ENCODE measurements at places on chromosomes 2 and 18.
A peak's percentile ranks its signal among the peaks of the same experiment; 100 is the strongest.

GRCh38 chr18:4593459-4593858 lies 138.4 kb upstream of the DLGAP1 start:
- DNase-seq, result no peak

DNA sequence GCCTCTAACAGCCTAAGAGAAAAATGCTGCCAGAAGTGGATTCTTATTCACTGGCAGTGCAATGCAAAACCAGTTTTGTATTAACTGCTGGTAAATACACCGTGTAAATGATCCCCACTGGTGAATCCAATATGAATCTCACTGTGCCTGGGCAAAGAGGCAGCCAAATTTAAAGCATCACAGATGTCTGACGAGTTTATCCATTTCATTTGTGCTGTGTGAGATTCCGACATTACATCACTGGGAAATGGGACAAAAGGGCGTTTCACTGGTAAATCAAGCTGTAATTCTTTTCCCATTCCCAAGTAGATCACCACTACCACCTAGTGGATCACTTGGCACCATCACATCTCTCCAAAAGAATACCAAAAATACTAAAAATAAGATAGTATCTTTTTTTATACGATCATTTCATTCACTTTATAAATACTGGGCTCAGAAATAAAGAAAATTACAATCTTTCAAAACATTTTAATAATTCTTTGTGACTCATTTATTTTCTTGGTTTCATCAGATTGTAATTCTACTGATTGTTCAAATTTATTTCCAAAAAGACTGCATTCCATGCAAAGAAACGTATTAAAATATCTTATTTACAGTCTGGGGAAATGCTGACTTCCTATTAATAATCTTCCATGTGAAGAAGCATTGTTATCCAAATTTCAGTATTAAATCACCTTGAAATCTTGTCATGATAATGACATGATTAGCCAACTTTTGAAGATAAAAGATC lies 125.6 kb downstream of the GRB14 start:
- DNase-seq, result peak; percentile 42

DNA sequence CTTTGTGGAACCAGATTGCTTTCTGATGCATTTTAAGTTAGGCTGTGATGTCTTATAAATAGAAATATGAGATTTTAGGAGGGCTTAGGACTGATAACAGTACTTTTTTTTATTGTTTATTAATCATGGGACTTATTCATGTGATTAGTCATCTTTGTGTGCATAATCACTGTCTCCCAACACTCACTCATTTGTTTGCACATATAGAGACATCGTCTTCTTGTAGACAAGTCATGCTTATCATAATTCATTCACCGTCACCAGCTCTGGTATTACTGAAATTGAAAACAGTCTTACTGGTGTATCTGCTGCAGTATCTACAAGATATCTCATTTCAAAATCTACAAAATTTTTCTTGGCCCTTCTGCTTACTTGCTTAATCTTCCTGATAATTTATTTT lies 45.8 kb downstream of the WDR7 start:
- no peak for DNase-seq

GRCh38 chr2:131105950-131106801 lies 1.0 kb downstream of the PLEKHB2 start:
- DNase-seq, result no peak

GRCh38 chr2:55839182-55839819 lies 84.3 kb downstream of the EFEMP1 start:
- DNase-seq, result no peak

- no peak for DNase-seq
Measured at GRCh38 chr2:65035351-65035943, 20.8 kb upstream of the CEP68 start.

DNA sequence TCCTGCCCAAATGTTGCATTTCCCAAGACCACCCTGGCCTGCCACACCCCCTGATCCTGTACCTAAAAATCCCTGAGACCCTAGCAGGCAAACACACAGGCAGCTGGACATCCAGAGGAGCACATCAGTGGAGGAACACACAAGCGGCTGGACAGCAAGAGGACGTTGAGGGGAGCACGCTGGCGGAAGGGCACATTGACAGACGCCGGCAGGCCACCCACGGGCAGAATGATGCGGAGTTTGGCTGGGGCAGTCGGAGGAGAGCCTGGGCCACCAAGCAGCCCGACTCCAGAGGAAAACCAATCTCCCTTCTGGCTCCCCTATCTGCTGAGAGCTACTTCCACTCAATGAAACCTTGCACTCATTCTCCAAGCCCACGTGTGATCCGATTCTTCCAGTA lies 47.7 kb downstream of the EMX1 start:
- no peak for DNase-seq

- no peak for DNase-seq
Measured at GRCh38 chr2:32489061-32489460, 132.2 kb downstream of the BIRC6 start.

- no peak for DNase-seq
Measured at GRCh38 chr2:103808814-103809213, 1045.1 kb upstream of the POU3F3 start.

DNA sequence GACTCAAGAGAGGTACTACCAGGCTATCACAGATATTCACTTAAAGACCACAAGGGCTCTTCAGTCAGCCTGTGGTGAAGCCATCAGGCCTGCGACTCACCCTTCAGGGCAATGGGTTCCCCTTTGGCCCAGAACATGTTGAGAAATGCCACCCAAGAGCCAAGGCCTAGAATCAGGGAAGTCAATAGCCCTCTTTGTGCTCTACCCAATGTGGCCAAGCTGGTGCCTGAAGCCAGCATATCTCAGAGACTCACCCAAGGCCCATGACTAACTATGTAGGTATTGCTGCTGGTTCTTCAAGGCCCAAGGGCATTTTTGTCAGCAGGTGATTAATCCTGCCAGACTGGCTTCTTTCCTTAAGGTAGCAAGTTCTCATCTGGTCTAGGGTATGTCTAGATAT lies 338.9 kb upstream of the SETBP1 start:
- no peak for DNase-seq

DNA sequence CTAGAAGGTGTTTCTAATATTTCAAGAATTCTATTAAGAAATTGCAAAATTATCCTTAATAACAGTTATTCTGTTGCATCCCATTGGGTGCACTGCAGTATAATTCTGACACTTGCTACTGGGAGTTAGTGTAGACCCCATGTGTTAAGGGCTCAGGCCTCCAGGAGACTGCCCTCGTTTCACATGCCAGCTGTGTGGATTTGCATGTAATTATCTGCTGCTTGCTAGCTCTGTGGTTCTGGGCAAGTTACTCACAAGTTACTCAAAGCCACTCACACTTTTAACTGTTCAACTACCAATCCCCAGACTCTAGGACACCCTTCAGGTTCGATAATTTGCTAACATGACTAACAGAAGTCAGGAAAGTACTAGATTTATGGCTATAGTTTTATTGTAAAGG lies 38.6 kb downstream of the ST6GAL2 start:
- no peak for DNase-seq

- no peak for DNase-seq
Measured at GRCh38 chr18:36830158-36830495, 1.2 kb downstream of the KIAA1328 start.

DNA sequence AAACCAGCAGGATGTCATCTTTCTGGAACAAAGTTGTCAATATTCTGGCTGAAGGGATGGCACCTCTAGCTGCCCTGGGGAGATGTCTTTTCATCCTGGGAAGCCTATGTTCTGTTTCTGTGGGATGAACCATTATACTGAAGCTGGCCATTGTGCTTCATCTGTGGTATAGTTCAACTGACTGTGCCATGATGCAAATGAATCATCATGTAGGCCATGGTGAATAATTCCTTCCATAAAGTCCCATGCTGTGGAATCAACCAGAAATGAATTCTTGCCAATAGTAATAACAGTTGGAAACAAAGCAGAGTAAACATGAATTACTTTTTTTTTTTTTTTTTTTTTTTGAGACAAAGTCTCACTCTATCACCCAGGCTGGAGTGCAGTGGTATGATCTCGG lies 64.1 kb upstream of the CNGA3 start:
- no peak for DNase-seq

DNA sequence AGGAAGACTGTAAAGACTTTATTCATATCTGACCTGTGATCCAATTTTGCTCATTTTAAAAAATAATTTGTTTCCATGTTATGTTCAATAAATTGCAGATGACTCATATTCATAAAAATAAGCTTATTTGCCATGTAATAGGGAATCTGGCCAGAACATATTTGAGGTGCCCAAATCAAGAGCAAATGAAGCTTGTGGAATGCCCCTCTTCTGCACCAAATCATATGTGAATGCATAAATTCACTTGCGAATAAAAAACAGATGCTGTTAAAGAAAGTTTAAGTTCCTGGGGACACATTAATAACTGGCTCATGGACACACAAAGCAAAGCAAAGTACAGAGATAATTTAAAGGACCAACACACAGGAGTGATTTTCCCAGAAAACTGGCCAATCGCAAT lies 279.0 kb upstream of the CDH2 start:
- no peak for DNase-seq

DNA sequence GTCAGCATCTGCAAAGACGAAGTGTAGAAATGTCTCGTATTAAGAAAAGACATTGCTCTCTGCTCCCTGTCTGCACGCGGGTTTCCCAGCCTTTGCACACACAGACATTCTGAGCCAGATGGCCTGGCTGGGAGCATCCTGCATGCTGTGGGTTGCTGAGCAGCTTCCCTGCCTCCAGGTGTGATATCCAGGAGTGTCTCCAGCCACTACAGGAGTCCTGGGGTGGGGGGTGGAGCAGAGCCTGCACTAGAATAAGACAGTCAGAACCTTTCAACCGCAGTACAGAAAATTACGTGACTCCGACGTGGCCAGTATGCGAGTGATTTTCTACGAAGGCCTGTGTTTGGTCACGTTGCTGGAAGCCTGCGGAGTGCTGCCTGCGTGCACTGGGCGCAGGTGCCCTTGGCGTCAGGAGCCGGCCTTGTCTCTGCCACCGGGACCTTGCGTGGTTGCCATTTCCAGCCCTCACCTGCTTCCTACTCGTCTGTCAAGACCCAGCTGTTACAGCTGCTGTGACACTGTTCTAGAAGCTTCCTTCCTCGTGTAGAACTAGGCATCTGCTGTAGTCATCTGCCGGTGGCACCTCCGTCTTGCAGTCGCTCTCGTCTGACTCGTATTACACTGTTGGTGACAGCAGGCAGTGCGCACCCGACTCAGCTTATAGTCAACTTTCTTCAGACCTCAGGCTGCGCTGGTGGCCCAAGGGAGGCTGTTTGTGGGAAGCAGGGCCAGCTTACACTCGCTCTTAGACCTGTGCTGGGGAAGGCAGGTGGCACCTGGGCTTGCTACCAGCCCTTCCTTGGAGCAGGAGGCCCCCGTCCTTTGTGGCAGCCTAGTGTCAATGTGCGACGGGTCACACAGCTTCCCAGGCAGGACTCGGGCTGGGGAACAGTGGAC lies 11.2 kb downstream of the CTDP1 start:
- no peak for DNase-seq

GRCh38 chr18:56353663-56354260 lies 284.6 kb downstream of the TXNL1 start:
- DNase-seq, result no peak

- no peak for DNase-seq
Measured at GRCh38 chr18:13550418-13551304, 175.7 kb downstream of the FAM210A start.

DNA sequence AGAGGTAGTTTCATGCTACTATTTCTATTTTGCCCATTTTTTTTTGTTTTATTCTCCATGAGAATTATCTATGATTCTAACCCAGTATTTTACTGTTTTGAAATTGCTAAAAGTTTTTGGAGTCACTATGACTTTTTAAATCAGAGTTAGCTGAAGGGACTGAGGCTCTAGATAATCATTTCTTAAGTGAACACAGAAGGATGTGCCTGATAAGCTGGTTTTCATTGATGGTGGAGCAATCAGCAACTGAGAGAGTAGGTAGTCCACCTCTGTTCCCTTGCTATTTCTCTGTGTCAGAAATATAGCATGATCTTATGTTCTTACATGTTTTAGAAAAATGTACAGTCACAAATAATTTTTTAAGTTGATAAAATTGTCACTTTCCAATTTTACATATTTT lies 59.4 kb downstream of the CCDC138 start:
- DNase-seq, result no peak

DNA sequence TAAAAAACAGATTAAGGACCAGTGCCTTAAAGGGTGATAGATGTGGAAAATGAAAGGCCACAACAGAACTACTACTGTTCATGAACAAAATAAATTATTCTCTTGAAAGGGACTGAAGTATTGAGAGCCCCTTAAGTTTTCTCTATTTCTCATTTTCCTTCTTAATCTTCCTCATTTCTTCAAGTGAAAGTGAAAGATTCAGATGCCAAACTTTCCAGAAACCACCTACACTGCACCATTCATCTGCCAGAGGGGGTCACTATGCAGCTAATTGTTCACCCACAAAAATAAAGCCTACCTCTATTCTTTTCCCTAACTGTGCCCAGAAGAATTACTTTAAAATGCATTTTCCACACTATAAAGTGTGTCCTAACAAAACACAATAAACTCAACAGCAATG lies 140.1 kb downstream of the NR4A2 start:
- no peak for DNase-seq

- DNase-seq, result no peak
Measured at GRCh38 chr2:214005337-214005736, 405.5 kb upstream of the VWC2L start.

DNA sequence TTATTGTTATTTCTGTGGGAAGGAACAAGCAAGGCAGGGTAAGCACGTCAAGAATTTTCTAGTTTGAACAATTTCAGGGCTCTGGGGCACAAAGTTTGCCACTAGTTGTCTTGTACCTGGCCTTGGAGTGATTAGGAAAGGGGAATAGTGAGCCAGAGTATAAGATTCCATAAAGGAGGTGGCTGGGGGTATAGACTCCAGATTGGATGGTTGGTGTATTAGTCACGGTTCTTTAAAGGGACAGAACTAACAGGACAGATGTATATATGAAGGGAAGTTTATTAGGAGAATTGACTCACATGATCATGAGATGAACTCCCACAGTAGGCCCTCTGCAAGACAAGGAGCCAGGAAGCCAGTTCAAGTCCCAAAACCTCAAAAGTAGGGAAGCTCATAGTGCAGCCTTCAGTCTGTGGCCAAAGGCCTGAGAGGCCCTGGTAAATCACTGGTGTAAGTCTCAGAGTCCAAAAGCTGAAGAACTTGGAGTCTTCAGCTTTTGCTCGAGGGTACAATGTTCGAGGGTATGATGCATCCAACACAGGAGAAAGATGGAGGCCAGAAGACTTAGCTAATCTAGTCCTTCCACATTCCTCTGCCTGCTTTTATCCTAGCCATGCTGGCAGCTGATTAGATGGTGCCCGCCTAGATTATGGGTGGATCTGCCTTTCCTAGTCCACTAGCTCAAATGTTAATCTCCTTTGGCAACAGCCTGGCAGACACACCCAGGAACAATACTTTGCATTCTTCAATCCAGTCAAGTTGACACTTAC lies 31.5 kb upstream of the PTPRM start:
- no peak for DNase-seq

GRCh38 chr18:59902131-59902992 lies 2.6 kb downstream of the PMAIP1 start:
- DNase-seq, result no peak

GRCh38 chr2:62038975-62039771 lies 133.7 kb downstream of the COMMD1 start:
- no peak for DNase-seq

- DNase-seq, result no peak
Measured at GRCh38 chr2:152367547-152368390, 32.8 kb downstream of the FMNL2 start.

All from amniotic stem cell (primary cell).